ENCODE measurements at places on chromosomes 13 and 19. TPM values are rescaled to one million over a fixed set of nuclear protein-coding genes. Genes with fewer than 3 reads are reported as not detected.

Gene SYT5
- 19.3 TPM for total RNA-seq

- peak; percentile 44 for ATAC-seq
Observed at GRCh38 chr13:41546372-41547190, 89.2 kb downstream of the RGCC start.

- ATAC-seq, result peak; percentile 52
Observed at GRCh38 chr19:7534531-7535046, 928 bp upstream of the PNPLA6 start.

GRCh38 chr13:41407380-41407779 is 50.0 kb upstream of the RGCC start:
- ATAC-seq, result no peak

DNA sequence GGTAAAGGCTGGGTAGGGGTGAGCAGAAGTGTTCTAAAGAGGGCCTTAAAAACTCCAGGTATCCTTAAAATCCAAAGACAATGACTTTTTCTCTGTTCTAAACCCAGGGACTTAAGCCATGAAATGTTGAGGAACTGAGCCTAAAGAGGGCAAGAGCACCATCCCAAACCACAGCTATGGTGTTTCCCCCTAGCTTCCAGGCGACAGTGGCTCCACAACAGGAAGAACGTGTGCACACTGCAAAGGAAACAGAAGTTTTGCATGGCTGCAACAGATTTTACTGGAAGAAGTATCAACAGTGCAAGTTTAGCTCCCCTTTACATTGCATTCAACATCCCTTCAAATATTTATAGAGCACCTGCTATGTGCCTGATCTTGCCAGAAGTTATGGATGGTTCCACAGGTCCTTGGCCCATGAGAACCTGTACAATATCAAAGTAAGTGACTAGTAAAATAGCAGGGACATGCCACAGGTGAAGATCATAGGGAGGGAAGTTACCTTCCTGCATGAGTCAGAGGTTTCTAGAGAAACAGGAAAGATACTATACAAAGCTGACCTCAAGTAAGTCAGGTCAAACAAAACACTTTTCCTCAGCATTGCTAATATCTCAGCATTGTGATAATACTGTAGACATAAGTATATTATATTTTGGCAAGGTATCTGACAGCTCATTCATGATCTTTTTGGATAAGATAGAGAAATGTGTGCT is 8.4 kb upstream of the KCTD12 start:
- ATAC-seq, result no peak

GRCh38 chr19:17475541-17476115 is 5.3 kb downstream of the SLC27A1 start:
- ATAC-seq, result peak; percentile 44

All from motor neuron (in vitro differentiated cells).